ENCODE measurements at places on chromosomes 6 and 20. TPM values are rescaled to one million over a fixed set of nuclear protein-coding genes. Genes with fewer than 3 reads are reported as not detected.

DNA sequence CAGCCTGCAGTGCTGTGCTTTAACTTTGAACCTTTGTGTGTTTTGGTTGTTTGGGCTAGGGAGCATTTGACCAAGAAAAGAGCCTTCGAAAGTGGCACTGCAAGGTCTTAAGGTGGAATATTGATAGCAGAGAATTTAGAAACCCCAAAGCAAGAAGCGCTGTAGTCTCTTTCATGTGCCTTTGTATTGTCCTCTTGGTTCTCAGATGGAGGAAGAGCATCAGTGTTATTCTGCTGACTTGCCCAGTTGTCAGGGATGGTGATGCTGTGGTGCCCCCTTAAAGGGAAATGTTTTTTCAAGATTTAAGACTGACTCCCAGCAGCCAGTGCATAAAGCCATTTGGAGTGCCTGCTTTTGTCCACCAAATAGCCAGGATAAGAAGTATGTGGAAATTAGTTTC, 102.7 kb upstream of the INSM1 start:
- DNase-seq, result no peak

DNA sequence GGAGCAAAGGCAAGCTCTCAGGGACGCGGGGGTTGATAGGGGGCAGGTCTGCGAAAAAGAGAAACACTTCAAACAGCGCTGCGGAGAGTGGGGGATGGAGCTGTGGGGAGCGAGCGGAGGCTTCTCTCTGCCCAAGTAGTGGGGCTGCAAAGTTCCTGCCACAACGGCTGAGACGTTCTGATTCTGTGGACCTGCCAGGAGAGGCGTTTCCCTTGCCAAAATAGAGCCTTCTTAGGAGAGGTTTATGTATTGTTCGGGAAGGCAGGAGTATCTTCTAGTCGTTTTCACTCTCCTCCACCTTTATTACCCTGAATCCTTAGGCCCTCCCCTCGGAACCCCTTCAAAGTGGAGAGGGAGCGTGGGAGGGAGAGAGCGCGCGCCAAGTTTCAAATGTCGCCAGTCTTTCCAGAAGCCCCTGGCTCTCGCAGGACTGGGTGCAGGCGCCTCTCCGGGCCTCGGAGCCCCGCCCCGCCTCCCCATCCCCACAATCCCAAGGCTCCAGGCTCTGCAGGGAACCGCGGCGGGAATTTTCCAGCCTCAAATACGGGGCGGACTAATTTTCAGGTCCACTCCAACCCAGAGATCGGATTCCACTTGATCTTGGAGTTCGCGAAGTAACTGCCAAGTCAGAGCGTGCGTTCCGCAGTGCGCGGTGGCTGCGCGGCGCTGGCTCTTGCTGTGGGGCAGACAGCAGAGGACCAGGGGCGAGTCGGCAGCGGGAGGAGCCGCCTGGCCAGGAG, 10.0 kb upstream of the POU3F2 start:
- no peak for DNase-seq

GRCh38 chr6:134420614-134421181, 102.8 kb upstream of the SGK1 start:
- DNase-seq, result no peak

Gene DNMT3B
- 1.0 TPM for polyA plus RNA-seq

GRCh38 chr6:146041282-146041681, 12.4 kb downstream of the GRM1 start:
- no peak for DNase-seq

GRCh38 chr6:6565069-6565468, 23.5 kb upstream of the LY86 start:
- DNase-seq, result no peak

DNA sequence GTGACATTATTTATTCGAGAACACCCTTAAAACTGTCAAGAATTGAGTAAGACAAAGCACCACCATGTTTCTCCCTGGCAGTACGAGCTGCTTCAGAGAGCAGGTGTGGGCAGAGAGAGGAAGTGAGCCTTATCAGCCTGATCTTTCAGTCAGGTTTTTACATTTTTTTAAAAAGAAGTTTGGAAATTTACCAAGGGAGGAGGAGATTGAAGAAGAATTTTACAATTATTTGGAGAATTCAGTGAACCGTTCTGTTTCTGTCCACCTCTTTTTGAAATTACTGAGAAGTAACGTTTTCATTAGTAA, 75.5 kb downstream of the ZDHHC14 start:
- no peak for DNase-seq

GRCh38 chr20:44580581-44581268, 1.7 kb upstream of the PKIG start:
- DNase-seq, result no peak

Gene MYH7B
- 0.81 TPM for polyA plus RNA-seq

DNA sequence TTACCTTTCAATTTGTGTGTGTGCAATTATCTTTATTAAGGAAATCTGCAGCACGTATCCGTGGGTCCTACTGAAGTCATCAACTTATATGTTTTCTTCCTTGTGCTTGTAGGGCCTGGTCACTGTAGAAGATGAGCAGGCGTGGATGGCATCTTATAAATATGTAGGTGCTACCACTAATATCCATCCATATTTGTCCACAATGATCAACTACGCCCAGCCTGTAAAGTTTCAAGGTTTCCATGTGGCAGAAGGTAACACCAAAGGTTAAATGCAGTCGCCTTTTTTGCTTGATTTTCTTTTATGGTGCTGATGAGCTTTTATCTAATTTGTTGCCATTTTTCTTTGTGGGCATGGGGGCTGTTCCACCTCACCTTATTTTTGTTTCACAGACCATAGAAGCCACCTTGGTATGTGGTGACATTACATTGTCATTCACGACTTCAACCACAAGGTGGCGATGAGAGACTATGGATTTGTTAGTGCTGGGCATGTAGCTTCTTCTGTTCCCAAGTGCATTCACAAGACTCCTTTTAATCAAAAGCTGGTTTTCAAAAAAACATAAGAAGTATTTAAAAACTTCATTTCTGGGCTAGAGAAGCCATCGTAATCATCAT, 106.5 kb upstream of the LAMP5 start:
- peak; percentile 21 for DNase-seq

Gene JAG1
- 36.9 TPM for polyA plus RNA-seq

DNA sequence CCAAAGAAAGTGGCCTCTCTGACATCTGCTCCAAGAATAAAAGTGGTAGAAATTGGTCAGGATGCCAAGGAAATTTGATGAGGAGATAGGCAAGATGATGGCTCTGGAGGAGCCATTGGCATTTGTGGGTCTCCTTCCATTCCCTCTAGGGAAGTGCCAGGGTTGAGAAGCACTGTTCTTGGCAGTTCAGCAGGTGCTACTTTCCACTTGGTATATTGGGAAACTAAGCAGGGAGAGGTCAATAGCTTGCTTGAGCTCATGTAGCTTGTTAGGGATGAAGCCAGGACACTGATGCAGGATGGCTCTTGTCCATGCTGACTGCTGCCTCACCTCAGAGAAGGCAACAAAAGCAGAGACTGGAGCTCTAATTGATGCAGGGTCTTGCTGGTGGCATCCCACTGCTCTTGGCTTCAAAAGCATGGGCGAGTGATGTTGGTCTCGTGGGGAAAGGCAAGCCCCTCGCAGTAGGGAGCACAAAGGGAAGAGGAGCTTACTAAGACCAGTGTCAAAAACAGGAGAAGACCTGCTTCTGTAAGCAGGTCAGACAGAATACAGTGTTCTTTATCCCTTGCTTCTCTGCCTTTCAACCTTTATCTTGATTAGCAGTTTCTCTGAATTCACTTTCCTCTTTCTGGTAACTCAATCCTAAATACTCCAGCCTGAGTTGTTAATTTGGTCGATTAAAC, 73.1 kb upstream of the RIPOR2 start:
- no peak for DNase-seq

Measured in urinary bladder (tissue), 4 donors.